ENCODE measurements at places on chromosomes 3 and 15. TPM values are rescaled to one million over a fixed set of nuclear protein-coding genes. Genes with fewer than 3 reads are reported as not detected.

- DNase-seq: no peak
These were observed 39.2 kb downstream of the SEMA3G start for GRCh38 chr3:52405601-52406110.

DNA sequence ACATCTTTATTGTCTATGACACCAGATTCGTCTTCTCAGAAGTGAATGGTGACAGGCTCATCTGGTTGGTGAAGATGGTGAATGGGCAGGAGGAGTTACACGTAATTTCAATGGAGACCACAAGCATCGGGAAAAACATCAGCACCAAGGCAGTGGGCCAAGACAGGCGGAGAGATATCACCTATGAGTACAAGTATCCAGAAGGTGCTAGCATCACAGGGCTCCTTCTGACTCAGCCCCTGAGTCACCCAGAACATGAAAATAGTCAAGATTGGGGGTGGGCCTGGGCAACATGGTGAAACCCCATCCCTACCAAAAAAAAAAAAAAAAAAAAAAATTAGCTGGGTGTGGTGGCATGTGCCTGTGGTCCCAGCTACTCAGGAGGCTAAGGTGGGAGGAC is 32.6 kb downstream of the TGM4 start:
- no peak for DNase-seq

DNA sequence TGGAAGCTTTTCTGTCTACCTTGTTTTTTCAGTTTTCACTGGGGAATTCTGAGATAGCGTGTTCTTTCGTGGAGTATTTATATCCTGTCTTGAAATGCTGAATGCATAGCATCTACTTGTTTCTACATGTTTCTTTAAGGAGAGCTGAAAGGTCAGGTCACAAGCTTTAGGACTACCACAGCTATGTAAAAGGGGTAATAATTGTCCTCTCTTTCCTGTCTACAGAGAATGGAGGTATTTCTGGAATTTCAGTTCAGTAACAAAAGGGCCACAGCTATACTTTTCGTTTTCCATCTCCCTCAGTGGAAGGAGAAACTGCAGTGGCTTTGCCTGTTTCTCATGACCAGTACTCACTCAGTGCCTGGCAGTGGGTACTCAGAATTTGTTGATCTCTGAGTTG is 4.7 kb downstream of the INAFM2 start:
- no peak for DNase-seq

The GNAT1 gene
- not detected for total RNA-seq

DNA sequence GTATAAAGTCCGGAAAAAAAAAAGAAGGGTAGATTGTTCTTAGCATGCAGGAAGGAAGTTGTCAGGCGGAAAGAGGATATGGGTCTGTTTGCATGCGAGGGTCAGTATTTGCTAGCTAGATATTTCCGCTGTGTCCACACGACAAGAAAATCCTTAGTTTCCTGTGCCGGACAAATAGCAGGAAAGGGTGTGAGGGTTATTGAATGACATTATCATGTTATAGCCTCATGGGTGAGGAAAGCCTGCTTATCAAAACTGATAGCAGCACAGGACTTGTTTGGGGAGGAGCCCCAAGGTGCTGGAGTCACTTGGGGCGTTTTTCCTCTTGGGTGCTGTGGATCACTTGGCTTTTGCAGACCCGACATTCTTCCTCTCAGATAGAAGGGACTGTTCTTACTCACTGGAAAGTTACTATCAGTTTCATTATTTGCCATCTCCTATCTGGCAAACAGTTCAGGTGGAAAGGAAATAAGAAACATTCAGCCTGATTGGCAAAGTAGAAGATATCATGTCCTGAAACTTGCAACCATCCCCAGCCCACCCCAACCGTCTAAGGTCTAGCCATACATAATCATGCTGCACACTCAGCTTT is 127.2 kb upstream of the DPH6 start:
- DNase-seq: no peak

The A4GNT gene
- total RNA-seq: not detected

DNA sequence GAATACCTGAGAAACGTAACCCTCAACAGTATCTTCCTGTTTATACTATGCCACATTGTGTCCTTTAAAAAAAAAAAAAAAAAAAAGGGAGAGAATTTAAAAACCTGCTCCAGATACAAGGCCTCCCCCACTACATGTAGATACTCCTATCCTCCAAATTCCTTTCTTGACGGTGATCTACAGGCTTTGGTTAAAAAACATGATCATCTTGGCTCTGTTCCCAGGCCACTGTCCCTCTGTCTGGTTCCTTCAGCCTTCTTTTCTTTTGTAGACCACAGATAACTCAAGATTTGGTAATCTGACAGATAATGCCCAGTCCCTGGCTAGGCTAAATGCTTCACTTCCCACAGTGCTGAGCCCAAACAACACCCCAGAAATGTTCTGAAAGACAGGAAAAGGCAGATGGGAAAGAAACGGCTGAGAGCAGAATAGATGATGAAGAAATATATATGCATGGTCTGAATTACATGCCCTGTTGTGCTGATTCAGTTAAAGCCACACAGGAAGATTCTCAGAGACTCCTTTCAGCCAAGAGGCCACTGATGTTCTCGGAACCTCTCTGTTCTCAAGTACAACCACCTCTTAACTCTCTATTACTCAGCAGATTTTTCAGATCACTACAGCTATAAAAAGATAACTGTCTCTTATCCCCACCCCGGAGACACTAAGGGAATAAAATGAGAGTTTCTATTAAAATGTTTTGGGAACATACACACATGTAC is 48.3 kb downstream of the NPTN start:
- no peak for DNase-seq

- DNase-seq: no peak
These were observed 51.5 kb upstream of the CCNB2 start for GRCh38 chr15:59053482-59053881.

- no peak for DNase-seq
These were observed 9.0 kb upstream of the COPG1 start for GRCh38 chr3:129240436-129240835.

The CATSPER2 gene
- 1.2 TPM for total RNA-seq

The FBXL2 gene
- 1.5 TPM for total RNA-seq

The PCCB gene
- total RNA-seq: 106 TPM

DNA sequence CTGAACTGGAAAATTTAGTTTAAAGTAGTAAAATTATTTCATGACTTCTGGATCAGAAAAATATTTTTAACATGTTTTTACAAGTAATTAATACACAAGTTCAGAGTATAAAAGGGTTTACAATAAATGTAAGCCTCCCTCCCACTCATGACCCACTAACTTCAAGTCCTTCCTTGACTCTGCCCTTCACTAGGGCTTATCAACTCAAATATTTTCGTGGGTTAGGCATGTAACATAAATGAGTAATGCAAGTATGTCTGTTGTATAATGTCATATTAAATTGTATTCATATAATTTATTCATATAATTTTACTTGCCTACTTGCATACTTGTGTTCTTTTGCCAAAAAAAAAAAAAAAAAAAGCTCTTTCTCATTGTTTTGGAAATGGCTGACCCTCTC is 3.4 kb upstream of the OPA1 start:
- DNase-seq: no peak

- peak; percentile 20 for DNase-seq
These were observed 318.5 kb downstream of the TBC1D5 start for GRCh38 chr3:17423786-17424536.

DNA sequence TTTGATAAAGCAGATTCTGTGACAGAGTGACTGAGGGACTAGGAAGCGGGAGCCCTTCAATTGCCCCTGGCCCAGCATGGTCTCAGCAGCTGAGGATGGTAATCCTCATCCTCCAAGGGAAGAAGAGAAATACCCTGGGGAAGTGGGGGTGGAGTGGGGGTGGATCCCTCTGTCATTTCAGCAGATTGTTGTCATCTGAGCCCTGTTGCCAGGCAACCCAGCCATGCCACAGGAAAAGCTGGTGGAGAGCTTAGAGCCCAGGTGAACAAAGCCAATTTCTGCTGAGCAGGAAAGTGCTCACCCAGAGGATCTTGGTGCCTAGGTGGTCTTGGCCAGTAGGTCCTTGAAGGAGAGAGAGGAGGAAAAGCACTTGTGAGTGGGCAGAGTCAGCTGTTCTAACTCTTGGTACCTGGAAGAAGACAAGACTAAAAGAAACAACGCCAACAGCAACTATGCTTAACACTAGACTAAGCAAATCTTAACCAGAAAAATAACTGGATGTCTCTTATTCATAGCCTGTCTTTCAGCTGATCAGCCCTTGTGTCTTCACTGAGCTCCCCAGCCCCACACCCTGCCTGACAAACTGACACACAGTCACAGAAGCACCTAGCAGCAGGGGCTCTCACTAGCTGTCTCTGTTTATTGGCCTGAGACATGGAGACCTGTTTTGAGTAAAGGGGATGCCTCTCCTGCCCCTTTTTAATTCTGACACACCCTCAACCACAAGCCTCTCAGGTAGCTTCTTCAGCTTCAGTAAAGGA is 40.1 kb upstream of the DCLK3 start:
- no peak for DNase-seq

DNA sequence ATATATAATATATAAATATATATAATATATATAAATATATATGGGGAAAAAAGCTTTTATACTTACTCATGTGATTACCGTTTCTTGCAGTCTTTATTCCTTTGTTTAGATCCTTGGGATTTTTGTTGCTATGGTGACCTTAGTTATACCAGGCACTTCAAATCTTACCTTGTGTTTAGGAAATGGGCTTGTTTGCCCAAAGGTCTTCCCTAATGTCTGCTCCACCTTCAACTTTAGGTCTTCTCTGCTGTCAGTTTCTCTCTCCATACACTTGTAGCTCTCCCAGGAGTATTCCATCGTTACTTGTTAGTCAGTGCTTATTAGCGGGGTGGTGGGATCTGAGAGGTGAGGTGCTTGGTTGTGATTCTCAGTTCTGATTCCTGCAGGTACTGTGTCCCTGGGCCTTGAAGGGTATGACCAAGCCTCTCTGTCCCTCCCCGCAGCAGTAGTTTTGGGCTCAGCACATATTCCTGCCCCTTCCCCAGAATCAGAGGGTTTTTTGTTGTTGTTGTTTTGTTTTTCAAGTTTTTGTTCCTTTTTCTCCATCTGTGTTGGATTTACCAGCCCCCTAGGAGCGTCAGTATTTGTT is 9.6 kb upstream of the LAMP3 start:
- DNase-seq: no peak

The FBXO40 gene
- total RNA-seq: 245 TPM

- DNase-seq: no peak
These were observed 108.8 kb upstream of the UMPS start for GRCh38 chr3:124621498-124621897.

GRCh38 chr3:109943181-109943580 is 605.8 kb upstream of the DPPA4 start:
- no peak for DNase-seq

DNA sequence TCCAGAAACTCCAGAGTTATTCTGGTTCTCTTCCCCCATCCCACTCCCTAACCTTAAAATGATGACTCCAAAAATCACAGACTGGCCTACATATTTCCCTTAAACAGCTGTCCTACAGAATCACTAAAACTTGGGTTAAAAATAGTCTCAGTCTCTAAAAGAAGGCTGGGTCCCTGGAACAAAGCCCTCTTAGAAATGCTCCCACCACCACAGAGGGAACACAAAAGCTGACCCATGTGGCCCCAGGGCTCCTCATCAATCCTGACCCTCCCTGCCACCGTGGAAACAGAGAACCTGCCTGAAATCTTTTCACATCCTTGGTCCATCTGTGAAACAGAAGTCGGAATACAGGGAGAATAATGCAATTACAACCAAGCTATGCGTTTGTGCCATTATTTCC is 55.7 kb upstream of the DCLK3 start:
- DNase-seq: no peak

- DNase-seq: no peak
These were observed 68.6 kb upstream of the ATP13A3 start for GRCh38 chr3:194555175-194556062.

DNA sequence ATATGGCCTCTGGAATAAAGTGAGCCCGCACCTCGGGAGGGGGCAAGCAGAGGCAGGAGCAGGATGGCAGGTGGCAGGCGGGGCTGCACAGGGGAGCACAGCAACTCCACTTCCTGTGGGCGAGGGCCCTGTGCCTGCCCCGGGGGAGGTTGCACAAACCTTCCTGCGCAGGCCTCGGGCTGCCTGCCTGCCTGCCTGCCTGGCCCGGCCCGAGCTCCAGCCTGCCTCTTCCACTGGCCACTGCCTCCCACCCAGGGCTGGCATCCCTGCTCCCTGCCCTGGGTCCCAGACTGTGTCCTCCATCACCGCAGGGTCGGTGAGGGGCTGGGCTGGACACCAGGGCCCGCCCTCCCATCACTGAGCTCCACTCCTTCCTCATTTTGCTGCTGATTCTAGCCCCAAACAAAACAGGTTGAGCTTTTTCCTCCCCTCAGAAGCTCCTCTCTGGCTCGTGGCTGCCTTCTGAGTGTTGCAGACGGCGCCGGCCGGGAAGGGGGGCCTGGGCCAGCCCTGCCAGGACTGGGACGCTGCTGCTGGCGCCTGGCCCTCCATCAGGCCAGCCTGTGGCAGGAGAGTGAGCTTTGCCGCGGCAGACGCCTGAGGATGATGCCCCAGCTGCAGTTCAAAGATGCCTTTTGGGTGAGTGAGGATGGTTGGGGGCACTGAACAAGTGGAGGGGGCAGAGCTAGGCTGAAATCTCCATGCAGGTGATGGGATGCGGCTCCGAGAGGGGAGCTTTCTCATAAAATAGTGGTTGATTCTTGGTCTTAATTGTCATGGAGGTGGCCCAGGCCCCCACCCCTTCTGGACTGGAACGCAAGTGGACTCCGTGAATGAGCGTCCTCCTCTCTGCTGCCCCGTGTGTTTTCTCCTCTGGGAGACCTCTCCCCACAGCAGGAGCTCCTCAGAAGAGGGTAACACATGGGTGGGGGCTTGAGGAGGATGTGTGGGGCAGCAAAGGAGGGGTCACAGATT is at the start of gene PSTPIP1:
TSS of gene PSTPIP1 (plus strand) at position 156 of the 975 bp plus-strand sequence. CDS start at position 604, 448 bp downstream.
- DNase-seq: peak; percentile 37

DNA sequence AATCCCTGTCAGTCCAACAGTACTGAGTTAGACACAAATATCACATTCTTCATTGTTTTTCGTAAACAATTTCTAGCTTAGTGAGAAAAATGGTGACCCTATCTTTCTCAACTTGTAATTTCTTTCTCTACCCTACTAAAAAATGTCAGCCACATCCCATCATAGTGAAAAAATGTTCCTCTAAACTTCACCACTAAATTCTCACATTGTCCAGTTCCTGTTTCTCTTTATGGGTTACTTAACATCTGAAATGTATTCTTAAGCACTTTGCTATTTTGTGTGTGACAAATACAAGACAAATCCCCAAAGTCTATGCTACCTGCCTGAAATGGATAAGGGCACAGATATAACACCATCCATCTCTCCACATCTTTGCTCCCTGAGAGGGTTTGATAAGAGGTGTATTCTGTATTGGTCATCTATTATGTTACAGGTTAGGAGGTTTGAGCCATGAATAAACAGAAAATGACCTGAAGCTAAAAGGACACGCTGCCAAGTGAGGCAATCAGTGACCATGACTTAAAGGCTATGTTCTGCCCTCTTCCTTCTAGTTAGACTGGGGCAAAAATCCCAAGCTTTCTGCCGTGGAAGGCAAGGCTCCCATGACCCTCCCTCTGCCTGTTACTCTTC is 118.2 kb downstream of the GADL1 start:
- DNase-seq: no peak
